ENCODE measurements at places on chromosomes 1 and 21. TPM values are rescaled to one million over a fixed set of nuclear protein-coding genes. Genes with fewer than 3 reads are reported as not detected.

Gene INAVA
- total RNA-seq: 0.10 TPM

Gene TMIGD3
- not detected for total RNA-seq

Gene CAPN9
- total RNA-seq: 1.1 TPM

DNA sequence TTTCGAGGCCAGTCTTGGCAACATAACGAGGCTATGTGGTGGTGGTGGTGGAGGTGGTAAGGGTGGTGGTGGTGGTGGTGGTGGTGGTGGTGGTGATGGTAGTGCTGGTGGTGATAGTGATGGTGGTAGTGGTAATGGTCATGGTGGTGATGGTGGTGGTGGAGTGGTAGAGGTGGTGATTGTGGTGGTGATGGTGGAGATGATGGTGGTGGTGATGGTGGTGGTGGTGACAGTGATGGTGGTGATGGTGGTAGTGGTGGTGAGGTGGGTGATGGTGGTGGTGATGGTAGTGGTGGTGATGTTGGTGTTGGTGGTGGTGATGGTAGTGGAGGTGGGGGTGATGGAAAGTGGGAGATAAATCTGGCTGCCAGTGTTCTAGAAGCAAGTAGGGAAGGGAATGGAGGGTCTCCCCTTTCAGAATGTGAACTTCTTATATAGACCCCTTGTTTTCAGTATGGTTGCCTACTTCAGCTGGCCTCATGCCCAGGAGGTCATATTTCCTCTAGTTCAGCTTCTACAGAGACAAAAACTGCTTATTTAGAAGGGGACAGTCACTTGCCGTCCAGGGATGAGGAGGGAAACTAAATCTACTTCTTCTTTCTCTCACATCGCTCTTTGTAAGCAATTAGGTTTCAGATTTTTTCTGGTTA, 27.5 kb downstream of the SH3BGR start:
- no peak for DNase-seq

- DNase-seq: no peak
Observed at GRCh38 chr1:223853275-223853674, 7.5 kb upstream of the TP53BP2 start.

DNA sequence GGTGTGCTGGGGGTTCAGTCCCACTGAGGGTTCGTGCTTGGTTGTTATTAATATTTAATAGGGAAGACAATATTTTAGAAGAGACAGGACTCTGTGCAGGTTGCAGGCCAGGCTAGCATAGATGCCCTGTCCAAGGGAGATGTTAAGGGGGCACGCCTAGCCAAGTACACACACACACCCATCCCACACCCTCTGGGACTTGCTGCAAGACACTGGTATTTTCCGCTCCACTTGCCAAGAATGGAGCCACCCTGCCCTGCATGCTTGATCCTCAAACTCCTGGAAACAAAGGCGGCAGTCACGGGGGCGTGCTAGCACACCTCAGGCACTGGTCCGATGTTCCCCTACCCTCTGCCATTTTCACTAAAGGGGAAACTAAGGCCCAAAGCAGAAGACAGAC, 99.1 kb downstream of the MRPL37 start:
- no peak for DNase-seq

DNA sequence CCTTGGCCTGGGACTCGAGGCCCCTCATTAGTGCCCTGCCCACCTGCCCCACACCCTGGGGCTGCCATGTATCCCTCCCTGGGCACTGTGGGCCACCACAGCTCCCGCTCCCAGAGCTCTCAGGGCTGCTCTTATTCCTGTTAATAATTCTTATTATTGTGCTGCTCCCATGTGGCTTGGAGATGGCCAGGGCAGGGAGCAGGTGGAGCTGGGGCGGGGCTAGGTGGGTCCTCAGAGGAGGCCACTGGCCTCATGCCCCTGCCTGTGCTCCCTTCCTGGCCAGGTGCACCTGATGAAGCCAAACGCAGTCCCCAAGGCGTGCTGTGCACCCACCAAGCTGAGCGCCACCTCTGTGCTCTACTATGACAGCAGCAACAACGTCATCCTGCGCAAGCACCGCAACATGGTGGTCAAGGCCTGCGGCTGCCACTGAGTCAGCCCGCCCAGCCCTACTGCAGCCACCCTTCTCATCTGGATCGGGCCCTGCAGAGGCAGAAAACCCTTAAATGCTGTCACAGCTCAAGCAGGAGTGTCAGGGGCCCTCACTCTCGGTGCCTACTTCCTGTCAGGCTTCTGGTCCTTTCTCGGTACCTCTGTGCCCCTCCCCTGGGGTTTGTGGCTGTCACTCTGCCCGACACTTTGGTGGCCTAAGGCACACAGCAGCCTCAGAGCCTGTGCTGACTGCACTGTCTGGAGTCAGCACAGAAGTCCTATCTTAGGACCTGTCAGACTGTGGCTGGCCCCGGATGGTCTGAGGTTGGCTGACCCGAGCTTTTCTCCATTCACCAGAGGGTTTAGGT, 34.1 kb downstream of the BMP8A start:
- no peak for DNase-seq

DNA sequence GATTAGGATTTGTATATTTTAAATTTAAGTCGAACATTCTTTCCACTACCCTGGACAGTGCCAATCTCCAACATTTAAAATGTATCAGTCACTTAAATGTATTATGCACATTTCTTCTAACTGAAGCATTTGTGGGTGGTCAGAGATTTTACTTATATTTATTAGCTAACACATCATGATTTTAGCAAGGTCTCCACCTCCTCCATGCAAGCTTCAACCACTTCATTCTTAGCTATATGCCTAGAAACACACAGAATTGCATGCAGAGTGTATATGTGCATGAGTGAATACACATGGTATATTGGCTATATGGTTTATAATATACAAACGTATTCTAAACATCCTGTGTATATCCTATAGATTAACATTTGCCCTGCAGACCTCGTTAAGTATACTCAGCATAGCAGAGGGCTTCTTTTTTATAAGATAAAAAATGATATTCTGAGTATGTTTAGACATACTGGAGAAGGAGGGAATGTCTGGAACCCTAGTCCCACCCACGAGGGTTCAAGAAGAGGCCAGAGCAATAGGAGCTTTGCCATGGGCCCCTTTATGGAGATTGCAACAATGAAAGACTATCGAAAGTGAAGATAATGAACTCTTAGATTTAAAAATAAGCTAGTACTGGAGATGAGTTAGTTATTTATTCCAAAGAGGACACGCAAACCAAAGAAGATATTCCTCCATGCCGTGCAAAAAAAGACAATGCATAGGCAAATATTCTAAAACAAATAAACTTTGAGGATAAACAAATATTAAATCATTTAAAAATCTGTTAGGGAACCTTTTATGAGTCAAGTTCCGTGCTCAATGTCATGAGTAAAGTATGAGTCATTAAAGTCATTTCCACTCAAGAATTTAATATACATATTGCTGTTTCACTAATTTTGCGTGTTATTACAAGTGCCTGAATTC, 480.4 kb downstream of the SIPA1L2 start:
- DNase-seq: peak; percentile 24

GRCh38 chr1:155392898-155393411, 72.3 kb downstream of the RUSC1 start:
- DNase-seq: no peak

GRCh38 chr1:94554580-94554979, 13.0 kb upstream of the F3 start:
- no peak for DNase-seq

- no peak for DNase-seq
Observed at GRCh38 chr1:33169290-33170055, 12.4 kb downstream of the TRIM62 start.
